ENCODE measurements at places on chromosomes 13 and 19.

DNA sequence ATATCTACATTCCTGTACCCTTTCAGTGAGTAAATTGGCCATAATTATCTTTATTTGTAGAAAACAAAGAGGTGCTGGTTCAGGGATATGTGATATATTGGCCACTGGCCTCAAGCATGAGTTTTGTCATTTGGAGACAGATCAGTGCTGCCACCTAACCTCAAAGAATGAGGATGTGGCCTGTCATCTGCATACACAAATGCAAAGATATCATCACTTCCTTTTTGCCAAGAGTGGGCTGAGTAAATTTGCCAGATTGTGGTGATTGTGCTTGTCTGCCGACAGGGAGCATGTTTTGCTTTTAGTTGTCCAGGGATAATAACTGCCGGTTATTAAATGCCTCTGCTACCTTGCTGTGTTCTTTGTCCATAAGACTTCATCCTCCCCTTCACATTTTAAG is 44.2 kb downstream of the WASF3 start:
- DNase-seq, result no peak

DNA sequence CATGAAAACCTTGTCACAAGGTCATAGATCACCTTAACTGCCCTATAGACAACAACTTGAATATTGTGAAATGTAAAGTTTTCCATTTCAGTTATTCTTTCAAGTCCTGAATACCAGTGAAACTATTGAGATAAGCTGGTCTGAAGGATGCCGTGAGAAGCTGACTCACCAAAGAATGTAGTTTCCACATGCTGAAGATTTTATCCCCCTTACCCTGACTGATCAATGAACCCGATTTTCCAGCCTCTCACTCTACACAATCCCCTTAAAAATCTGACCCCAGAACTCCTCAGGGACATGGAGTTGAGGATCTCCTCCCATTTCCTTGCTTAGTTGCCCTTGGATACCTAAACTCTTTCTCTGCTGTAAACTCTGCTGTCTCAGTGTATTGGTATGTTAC is 67.5 kb downstream of the POSTN start:
- no peak for DNase-seq

DNA sequence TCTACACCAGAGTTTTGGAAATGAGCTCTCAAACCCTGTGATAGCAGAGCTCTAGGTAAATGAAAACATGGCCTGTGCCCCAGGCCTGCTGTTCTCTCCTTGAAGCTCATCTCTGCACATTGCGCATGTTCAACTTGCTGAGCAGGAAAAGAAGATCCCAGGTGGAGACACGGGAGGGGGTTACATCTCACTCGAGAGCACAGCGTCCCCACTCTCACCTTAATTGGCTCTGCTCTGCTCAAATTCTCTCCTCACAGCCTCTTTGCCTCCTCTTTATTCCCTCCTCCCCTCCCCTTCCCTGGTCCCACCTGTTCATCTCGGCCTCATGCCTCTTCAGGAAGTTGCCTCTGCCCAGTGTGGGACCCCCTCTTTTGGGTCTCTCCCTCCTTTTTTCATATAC is 44.7 kb downstream of the RGCC start:
- DNase-seq, result no peak

GRCh38 chr19:49595819-49596404 is 4.9 kb downstream of the PRR12 start:
- DNase-seq, result no peak

DNA sequence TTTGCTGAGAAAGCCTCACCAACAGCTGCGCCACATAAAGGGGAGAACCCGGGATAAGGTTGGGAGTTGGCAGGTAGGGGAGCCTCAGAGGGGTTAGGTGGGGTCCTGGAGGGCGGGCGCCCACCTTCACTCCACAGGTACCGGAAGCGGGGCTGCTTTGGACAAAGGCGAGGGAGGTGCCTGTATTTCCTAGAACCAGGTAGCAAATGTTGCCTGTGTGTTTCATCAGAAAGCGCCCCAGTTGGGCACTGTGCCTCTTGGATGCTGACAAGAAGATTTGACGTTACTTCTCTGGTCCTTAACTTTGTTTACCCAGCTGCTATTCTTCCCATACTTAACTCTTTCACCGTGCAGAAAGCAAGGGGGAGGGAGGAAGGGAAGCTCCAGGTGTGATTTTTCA is 278.9 kb downstream of the ZNF536 start:
- DNase-seq, result no peak

DNA sequence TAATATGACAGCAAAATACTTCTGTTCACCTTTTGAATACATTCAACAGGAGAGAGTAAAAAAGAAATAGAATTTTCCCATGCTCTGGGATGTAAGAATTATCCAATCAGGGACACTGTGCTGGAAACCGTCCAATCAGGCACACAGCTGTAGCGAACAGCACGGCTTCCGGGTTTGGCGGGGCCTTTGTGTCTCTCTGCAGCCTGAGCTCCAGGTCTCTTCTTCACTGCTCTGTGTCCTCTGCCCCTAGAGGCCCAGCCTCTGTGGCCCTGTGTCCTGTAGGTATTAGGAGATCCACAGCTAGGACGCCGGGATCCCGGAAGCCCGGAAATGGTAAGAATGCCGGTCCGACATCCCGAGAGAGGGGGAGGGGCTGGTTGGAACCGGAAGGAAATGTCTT is 92.7 kb downstream of the ZNF737 start:
- DNase-seq, result no peak

DNA sequence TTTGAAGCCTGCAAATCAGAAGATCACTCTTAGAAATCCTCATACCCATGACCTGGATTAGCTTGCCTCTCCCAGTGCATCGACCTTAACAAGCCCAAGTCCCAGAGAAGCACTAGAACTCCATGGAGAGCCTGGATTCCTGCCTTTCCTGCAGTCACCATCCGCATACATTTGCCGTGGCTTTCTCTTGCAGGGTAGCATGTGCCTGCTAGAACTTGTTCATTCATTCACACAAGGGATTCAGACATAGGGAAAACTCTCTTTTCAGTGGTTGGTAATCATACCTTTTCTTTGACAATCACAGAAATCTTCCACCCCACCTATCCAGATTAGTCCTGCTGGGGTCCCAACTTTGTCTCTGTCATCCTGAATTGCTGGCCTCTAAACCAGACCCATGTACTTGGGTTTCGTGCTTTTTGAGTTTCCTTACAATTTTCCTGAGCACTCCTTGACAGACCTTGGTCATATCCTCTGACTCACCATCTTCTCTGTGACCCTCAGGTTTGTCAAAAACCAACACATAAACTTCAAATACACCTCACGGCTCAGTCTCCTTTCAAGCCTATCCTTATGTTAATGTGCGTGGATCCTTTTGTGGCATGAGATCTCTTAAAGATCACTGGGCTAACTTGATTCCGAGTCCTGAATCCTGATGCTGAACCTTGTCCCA is 355.0 kb downstream of the MYO16 start:
- DNase-seq, result no peak

GRCh38 chr19:42370068-42370520 is 20.0 kb downstream of the CNFN start:
- DNase-seq, result no peak

- no peak for DNase-seq
Observed at GRCh38 chr19:11479898-11480714, 740 bp downstream of the ELAVL3 start.

DNA sequence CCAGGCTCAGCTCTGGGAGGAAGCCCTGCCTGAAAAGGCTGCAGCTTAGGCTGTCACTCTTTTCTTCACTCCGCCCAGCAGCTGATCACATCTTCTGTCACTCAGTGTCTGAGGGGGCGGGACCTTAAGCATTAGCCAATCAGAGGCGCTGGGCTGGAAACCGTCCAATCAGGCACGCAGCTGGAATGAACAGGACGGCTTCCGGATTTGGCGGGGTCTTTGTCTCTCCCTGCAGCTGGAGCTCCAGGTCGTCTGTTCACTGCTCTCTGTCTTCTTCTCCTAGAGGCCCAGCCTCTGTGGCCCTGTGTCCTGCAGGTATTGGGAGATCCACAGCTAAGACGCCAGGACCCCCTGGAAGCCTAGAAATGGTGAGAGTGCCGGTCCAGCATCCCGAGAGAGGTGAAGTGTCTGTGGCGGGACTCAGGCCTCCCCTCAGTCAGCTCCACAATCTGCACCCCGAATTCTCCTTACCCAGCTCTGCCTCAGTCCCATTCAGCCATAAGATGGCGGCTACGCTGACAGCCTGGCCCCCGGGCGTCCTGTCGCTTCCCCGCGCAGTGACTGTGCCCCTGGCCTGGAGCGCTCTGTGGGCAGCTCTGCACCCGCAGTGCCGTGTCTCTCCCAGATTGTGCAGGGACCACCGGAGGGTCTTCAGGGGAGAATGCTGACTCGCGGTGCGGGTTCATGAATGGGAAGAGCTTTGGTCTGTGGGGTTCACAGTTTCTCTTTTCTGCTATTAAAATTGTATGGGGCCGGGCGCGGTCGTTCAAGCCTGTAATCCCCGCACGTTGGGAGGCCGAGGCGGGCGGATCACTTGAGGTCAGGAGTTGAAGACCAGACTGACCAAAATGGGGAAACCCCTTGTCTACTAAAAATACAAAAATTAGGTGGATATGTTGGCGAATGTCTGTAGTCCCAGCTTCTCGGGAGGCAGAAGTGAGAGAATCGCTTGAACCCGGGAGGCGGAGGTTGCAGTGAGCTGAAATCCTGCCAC is at the start of gene ZNF66:
ZNF66 (plus strand) TSS at position 222 of the 994 bp plus-strand sequence; CDS start at position 366, 144 bp downstream.
- DNase-seq, result peak; percentile 84

DNA sequence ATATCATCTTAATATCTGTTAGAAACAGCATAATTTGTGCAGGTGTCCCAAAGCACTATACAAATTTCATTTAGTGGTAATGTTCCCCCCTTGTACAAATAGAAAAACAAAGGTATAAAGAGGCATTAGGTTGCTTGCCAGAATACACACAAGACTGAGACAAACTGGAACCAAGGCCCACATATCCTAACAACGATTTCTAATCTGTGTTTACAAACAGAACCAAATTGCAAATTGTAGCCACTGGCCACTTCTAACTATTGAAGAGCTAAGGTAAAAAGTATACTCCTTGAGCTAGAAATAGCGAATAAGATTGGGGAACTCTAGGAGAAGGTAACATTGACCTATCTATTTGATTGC is 526.1 kb downstream of the KLF12 start:
- DNase-seq, result no peak

DNA sequence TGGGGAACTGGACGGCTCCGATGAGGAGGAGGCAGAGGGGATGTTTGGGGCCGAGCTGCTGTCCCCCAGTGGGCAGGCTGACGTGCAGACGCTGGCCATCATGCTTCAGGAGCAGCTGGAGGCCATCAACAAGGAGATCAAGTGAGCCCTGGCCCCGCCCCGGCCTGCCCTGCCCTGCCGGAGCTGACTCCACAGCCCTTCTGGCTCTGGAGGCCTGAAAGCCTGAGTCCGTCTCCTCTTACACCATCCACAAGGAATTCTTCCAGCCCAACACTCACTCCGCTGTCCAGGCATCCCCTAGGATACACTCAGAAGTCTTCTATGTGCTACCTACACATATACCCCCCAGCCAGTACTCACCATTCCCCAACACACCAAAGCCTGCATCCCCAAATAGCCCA is 17.4 kb downstream of the PPFIA3 start:
- no peak for DNase-seq

- DNase-seq, result no peak
Observed at GRCh38 chr19:9966448-9966847, 30.1 kb upstream of the OLFM2 start.

DNA sequence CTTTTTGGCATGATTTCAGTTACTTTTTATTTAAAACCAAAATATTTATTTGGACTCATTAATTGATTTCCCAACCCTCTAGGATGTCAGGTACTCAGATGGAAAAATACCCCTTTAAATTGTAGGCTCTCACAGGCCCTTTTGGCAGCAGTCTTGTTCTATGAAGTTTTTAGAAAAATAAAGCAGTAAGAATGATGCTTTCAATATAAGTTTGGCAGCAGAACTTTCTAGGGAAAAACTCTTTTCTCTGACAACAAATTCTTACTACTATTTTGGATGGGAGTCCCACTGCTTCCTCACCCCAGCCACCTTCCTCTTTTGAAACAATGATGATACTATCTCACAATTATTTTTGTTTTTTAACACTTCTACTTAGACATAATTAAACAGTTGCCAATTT is 581.6 kb upstream of the SGCG start:
- DNase-seq, result no peak

GRCh38 chr19:16445238-16446107 is 26.3 kb downstream of the EPS15L1 start:
- no peak for DNase-seq

- no peak for DNase-seq
Observed at GRCh38 chr13:66214467-66214866, 1015.7 kb downstream of the PCDH9 start.

DNA sequence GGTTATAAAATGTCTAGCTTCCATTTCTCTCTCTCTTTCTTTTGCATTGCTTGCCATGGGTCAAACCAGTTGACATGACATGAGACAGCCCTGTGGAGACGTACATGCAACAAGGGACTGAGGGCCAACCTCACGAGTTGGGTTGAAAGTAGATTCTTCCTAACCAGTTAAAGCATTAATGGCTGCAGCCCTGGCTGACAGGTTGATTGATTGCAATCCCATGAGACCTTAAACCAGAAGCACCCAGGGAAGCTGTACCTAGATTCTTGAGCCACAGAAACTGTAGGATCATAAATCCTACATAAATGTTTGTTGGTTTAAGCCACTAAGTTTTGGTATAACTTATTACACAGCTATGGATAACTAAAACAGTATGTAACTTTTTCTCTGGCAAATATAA is 373.8 kb downstream of the DACH1 start:
- no peak for DNase-seq

DNA sequence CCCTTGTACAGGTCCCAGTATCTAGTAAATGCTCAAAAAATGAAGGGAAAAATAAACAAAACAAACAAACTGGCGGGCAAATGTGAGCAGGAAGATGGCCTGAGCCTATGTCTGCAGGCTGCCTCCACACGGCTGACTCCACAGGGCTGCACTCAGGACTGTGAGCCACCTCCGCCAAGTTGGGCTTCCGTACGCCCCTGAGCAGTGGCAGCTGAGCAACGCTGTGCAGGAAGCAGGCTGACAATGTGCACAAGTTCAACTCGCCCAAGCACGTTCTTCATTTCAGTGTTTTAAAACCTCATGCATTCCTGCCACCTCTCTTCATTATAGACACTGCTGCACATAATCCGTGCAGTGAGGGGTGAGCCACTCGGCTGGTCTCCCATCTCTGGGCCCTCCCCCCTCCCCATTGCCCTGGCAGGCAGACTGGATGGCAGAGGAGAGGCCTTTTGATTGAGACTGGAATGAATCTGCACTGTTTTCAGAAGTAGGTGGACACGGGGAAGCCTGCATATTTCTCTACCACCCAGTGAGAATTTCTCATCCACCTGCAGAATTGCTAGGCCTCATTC is 915.3 kb downstream of the UQCRFS1 start:
- no peak for DNase-seq

DNA sequence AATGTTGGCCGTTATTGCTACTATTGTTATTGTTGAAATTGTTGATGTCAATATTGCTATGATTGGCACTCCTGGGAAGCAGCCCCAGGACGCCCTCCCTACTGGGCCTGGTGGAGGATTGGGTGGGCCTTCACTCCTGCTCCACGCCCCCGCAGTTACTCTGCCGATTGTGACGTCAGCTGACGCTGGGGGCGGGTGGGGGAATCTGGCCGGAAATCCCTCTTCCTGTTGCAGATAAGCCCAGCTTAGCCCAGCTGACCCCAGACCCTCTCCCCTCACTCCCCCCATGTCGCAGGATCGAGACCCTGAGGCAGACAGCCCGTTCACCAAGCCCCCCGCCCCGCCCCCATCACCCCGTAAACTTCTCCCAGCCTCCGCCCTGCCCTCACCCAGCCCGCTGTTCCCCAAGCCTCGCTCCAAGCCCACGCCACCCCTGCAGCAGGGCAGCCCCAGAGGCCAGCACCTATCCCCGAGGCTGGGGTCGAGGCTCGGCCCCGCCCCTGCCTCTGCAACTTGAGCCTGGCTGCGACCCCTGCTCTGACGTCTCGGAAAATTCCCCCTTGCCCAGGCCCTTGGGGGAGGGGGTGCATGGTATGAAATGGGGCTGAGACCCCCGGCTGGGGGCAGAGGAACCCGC is at the start of gene ETV2:
ETV2 (plus strand) TSS at position 231 of the 637 bp plus-strand sequence. CDS start 716 bp downstream, outside the sequence.
- no peak for DNase-seq

Data from stimulated activated CD4-positive, alpha-beta T cell treated with anti-CD3 and anti-CD28 coated beads, Interleukin-1b, Interleukin-23, amount 100 ng/mL, for 1 hour (primary cell).